ENCODE measurements at places on chromosomes 4 and X. TPM values are rescaled to one million over a fixed set of nuclear protein-coding genes. Genes with fewer than 3 reads are reported as not detected.

DNA sequence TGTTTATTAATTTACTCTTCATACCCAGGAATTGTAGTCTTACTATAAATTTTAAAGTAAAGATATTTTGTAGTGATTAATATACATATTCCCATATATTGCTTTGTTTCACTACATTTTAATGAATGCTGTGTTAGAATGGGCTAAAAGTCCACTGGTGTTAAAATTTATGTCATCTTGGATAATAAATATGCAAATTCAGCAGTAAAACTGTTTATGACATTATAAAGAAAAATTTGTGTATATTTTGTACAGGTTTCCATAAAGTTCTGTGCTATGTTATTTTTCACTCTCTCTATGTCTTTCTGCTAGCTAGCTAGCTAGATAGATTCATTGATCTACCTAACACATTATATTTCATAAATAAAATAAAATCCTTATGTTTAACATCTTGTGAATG, 1071.2 kb downstream of the FAT4 start:
- DNase-seq: no peak

DNA sequence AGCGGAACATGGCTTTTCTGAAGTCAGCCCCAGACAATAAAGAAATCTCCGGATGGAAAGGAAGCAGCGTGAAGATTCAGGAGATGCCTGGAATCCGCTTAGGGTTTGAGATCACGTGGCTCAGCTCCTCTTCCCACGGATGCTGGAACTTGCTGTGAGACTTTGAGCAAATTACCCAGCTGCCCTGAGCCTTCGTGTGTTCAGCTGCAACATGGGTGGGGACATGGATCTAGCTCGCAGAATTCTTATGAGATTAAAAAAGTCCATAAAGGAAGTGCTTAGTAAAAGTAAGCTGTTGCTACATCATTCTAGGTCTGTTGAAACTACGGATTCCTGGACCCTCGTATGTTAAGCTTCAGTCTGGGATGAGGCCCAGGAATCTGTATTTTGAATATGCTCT, 55.7 kb upstream of the STIM2 start:
- no peak for DNase-seq

The CDS1 gene
- total RNA-seq: 3.0 TPM

- no peak for DNase-seq
These were observed 45.5 kb downstream of the PRDM5 start for GRCh38 chr4:120877021-120877420.

All from A172 (cell line).